ENCODE measurements at places on chromosomes 3 and 15.
A peak's percentile ranks its signal among the peaks of the same experiment; 100 is the strongest.

GRCh38 chr15:77907824-77908751, 169.4 kb downstream of the TBC1D2B start:
- peak; percentile 94 for DNase-seq

DNA sequence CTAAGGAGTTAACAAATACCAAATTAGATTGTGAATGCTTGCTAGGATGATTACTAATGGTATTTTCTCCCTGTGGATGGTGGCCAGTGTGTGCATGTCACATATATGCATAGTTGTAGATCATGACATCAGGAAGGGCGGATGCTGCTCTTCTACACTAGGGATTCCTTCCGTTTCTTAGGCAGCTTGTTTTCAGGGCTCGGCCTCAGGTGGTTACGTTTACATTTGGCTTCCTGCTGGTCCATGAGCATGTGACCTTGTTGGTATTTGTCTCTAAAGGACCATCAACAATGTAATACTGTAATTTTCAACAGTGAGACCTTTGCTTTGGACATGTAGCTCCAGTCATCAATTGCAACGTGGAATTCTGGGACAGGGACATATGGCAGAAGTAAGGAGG, 221.4 kb downstream of the NR1D2 start:
- DNase-seq: no peak

DNA sequence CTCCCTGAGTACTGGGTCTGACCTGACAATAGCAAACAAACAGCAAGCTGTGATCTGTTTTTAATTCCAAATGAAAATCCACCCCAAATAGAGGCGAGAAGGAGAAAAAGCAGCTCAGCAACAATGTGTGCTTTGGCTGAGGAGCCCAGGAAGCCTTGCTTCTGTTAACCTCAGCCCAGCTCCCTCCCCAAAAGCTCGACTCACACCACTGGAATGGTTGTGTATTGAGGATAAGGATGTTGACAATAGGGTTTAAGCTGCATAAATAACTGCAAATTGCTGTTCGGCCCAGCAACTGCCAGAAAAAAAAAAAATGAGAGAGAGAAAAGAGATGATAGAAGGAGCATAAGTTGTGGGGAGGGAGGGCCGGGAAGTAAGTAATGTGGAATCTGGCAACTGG, 104.0 kb upstream of the TBC1D5 start:
- DNase-seq: no peak

DNA sequence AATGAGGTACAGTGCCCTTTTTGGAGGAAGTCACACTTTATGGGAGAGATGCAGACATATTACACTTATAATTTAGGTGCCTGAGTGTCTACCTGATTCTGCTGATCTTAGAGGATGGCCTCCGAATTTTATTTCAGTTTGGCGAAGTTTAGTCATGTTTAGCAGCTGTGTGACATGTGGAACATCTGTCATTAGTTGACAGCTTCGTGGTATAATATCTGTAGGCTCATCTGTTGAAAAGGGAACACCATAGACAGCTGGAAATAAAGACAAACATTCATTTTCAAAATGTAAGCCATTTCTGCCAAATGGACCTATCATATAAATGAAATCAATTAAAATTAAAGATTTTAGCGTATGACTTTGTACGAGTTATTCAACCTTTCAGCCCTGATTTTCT, 165.4 kb downstream of the CFAP20DC start:
- DNase-seq: no peak

DNA sequence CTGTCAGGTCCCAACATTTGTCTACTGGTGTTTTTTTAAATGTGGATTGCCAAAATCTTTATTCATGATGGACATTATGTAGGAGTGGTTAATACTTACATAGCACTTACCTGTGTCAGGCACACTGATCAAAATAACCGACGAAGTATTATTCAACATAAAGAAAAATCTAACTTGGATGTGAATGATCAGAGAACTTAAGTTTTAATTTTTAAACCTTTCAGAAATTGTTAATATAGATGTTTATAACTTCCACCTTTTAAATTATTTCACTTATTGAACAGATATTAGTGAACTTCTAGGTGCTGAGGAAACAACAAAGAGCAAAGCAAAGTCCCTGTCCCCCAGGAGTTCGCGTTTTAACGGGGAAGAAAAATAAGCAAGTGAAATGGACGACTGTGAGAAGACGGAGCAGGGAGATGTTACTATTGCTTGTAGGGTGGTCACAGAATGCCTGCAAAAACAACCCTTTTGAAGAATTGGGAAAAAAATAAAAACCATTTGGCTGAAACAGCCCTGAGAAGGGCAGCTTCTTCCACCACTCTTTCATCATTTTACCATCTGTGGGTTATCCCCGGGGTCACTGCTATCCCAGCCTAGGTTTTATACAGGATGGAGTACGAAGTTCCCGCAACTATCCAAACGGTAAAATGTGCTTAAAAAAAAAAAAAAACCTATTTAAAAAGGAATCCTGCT, 915 bp upstream of the APH1B start:
- DNase-seq: no peak

- DNase-seq: peak; percentile 23
Observed at GRCh38 chr3:134186391-134186790, 64.3 kb downstream of the RYK start.

DNA sequence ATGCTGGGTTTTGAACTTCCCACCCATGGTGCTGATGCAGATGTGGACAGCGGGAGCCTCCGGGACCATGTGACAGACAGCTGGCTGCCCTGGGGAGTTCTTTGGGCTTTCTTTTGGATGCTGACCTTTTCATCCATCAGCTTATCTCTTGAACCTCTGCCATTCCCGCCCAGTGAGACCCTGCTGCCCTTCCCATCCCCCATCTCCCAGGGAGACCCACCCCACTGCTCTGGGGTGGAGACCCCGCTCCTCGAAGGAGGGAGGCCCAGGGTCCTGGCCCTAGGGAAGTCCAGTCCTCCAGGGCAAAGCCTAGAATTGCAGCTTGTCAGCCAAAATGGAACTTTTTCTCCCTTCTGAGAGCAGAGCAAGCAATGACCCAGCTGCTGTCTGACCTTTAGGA, 64.0 kb downstream of the ITGA11 start:
- no peak for DNase-seq

DNA sequence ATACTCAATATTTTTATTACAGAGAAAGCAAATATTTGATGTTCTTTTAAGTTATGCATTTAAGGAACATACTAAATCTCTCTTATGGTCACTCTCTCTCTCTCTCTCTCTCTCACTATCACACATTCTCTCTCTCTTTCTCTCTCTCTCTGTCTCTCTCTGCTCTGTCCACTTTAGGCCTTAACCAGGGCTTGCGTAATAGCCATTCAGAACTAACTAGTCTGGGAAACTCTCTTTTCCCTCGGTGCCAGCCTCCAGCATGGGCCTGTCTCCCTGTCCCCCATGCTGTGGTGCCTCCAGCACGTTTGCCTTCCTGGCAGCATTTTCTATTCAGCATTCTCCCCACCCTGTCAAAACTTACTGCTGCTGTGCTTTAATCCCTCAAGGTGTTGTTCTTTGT, 389.7 kb downstream of the ROBO1 start:
- no peak for DNase-seq

- no peak for DNase-seq
Observed at GRCh38 chr3:175434561-175434960, 575.4 kb downstream of the NAALADL2 start.

DNA sequence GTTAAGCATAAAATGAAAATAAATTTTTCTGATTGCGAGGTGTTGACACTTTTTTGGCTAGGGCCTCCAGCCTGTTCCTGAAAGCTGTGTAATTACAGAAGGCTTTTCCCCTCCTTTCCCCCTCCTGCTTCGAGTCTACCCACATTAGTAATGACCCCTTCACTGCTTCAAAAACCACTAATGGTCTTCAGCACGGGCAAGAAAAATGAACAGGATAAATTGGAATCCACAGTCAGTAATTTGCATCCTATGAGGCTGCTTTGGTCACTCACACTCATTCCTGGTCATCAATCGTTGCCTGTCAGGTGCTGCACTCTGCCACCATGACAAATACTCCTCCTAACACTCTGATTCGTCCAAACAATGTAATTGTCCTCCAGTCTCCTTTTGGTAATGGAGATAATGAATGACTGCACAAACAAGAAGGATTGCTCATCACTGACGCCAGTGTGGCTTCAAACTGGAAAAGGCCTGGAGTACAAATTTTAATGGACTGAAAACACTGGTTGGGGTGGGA, 148.6 kb downstream of the MEIS2 start:
- no peak for DNase-seq

GRCh38 chr3:193771653-193772421, 178.8 kb downstream of the OPA1 start:
- DNase-seq: no peak

DNA sequence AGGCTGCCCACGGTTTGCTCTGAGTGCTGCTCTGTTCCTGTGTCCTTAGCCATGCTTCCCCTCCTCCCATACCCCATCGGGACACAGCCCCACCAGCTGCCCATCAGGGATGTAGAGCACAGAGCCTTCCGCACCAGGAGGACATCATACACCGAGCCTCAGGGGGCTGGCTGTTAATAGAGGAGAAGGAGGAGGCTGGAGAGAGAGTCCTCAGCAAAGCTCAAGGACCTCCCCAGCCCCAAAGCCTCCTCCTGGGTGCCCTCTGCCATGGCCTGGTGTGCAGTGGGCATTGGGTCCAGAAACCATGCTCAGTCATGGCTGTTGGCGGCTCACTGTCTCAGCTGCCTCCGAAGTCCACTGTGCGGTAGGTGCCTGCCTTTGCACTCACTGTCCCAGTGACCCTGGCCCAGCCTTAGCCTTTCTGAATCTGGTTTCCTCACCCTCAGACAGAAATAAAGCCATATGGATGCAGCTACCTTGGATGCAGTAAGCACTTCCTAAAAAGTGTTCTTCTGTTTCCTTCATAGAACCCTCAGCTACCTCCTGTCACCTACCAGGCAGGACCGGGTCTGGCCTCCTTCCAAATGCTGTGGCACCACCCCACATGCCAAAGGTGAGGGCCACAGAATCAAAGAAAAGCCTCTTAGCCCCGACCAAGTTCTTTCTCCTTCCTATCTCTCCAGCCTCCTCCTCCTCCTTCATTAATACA, 53.9 kb downstream of the ACAD9 start:
- no peak for DNase-seq

- DNase-seq: no peak
Observed at GRCh38 chr15:87871258-87871681, 385.3 kb downstream of the NTRK3 start.

DNA sequence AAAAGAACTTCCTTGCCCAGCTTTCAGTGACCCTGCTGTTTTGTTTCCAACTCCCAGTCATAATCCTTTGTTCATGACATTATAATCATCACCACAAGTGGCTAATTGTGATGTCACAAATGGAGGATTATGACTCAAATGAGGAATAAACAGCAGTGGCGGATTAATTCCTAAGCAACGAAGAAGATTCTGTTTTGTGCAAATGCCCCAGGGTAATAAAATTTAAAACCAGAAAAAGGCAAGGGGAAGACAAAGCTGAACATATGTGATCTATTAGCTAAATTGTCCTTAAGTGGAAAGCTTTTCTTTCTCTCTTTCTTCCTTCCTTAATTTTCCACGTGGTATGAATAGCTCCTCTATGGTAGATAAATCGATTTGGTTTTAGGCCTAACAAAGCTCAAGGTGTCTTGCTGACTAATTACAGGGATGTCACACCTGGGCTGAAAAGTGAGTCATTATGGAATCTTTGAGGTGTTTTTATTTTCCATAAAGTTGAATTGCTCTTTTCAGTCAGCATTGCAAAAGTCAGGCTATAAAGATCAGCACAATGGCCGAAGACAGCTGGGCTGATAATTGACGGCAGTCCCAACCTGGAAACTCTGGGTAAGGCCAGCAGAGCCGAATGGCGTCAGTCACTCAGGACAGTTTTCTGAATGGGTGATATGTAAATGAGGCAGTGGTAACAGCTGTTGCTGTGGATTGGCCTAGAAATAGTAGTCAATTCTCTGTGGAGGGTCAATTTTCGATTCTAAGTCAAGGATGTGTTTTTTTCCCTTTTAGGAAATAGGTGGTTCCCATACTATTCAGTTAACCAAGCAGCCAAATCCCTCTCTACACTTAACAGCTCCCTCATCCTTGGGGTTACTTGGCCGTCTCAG, 121.5 kb downstream of the PTPRG start:
- DNase-seq: no peak

GRCh38 chr15:31501536-31502157, 175.0 kb downstream of the KLF13 start:
- no peak for DNase-seq

DNA sequence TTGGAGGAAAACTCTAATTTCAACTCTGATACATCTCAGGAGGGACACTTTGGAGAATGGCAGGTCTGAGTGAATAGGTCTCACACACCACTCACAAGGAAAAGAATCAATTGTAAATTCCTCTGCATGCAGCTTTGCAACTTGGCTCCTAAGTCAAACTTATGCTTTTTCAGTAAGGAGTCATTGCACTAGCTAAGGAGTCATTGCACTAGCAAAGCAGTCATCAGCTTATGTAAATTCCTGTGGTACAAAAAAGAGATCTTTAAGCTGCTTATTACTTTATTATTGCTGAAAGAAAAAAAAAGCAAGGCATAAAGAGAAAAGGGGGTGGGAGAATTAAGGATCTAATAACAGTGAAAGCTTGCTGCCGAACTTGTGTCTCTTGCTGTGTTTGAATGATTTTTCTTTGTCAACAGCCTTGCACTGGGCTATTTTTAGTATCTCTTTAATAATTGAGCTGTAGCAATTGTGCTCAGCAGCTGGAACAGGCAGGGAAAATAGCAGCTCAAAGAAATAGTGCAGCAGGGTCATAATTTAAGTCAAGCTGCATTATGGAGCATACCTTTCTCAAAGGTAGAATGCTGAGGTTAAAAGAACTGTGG, 154.3 kb upstream of the ARPP21 start:
- no peak for DNase-seq

DNA sequence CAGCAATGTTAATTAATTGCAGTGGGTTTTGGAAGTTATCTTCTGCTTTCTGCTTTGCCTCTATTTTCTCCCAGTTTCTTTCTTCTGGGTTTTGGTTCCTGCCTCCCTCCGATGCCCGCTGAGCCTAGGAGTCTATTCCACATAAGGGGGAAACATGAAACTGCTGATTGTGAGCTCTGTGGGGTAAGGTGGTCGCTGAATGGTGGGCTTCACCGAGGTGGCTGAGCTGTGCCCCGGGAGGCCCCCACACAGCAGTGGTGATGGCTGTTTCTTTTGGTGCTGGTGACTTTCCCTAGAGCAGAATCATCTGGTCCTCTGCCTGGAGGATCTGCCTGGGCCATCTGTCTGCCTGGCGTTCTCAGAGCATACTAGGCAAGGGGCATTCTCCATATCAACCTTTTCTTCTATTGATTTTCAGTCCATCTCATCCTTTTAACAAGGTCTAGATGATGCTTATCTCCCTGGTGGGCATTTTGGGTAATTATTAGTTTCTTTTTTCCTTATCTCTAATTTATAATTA, 68.8 kb upstream of the ATP2B2 start:
- no peak for DNase-seq
